Kidney epithelial cell (primary cell): ENCODE measurements at places on chromosomes 6 and 20. TPM values are rescaled to one million over a fixed set of nuclear protein-coding genes. Genes with fewer than 3 reads are reported as not detected.

Gene MAVS
- 30.8 and 32.0 TPM in 2 replicates for total RNA-seq

DNA sequence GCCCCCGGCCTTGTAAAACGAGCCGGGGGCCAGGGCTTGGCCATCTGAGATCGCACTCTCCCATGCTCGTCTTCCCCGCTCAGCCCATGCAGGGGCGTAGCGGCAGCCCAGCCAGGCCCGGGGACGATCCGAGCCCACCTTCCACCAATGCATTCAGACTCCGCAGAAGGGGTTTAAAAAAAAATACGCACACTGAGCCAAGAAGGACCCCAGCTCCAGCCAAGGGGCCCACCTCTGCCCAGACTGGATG is 320 bp downstream of the GSTA4 start:
- DNase-seq = no peak

DNA sequence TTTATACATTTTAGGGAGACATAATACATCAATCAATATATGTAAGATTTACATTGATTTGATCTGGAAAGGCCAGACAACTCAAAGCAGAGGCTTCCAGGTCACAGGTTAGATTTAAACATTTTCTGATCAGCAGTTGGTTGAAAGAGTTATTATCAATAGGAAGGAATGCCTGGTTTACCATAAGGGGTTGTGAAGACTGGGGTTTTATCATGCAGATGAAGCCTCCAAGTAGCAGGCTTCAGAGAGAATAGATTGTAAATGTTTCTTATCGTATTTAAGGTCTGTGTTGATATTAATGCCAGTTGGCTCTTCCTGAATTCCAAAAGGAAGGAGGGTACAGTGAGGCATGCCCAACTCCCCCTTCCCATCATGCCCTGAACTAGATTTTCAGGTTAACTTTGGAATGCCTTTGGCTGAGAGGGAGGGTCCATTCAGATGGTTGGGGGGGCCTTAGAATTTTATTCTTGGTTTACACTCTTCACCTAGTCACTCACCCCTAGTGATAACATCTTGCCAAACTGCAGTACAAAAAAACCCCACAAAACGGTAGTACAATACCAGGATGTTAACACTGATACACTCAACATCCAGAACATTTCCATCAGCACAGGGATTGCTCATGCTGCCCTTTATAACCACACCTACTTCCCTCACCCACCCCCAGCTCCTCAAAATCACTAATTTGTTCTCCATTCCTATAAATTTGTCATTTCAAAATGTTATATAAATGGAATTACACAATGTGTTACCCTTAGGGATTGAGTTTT is 259.6 kb upstream of the PLN start:
- DNase-seq = no peak

Gene BPIFB2
- not detected in 2 replicates for total RNA-seq
